COR-L47 (cell line): ENCODE measurements at places on chromosomes 1 and 21.
A peak's percentile ranks its signal among the peaks of the same experiment; 100 is the strongest.

DNA sequence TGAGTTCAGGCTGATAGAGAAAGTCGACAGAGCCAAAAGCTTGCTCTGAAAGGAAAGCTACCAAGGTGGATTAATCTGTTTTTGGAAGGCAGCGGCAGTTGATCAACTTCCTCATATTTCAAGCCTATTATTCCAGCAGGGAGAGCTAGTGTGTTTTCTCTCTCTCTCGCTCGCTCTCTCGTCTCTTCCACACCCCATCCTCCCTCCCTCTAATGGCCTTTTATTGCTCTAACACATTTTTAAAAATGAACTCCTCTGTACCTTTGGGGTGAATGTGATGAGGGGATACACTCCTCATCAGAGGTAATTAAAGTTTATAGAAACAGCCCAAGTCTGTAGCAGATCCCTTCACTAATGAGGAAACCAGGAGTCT lies 126.4 kb downstream of the CLIC6 start:
- DNase-seq = no peak

DNA sequence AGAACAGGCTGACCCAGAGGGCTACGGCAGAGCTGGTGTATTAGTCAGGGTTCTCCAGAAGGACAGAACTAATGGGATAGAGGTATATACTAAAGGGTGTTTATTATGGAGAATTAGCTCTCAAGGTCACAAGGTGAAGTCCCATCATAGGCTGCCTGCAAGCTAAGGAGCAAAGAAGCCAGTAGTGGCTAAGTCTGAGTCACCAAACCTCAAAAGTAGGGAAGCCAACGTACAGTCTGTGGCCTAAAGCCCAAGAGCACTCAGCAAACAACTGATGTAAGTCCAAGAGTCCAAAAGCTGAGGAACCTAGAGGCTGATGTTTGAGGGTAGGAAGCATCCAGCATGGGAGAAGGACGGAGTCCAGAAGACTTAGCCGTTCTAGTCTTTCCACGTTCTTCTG lies 179.2 kb downstream of the BACH1 start:
- no peak for DNase-seq

DNA sequence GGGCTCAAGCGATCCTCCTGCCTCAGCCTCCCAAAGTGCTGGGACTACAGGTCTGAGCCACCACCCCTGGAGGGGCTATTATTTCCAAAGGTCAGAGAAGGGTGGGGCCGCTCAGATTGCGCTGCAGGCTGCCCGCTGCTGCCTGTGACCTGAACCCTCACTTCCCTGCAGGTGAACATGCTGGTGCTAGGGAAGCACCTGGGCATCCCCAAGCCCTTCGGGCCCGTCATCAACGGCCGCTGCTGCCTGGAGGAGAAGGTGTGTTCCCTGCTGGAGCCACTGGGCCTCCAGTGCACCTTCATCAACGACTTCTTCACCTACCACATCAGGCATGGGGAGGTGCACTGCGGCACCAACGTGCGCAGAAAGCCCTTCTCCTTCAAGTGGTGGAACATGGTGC lies 8.6 kb upstream of the PADI6 start:
- no peak for DNase-seq

DNA sequence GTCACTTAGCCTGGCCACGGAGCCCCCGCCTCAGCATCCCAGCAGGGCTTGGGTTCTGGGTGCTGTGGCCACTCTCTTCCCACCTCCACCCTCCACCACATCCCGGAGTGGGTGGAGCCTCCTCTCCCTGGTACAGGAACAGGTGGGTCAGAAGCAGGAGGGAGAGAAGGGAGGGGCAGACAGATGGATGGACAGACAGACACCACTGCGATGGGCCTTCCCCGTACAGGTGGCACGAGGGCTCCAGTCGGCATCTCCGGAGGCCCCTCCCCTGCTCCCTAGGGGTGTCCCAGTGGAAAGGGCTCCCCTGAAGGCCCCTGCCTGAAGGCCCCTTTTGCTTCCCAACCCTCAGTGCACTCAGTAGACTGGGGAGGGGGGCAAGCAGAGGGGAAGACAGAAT lies 96.9 kb upstream of the TARDBP start:
- no peak for DNase-seq

- DNase-seq = no peak
These were observed 76.0 kb downstream of the RPS6KC1 start for GRCh38 chr1:213127074-213127473.

DNA sequence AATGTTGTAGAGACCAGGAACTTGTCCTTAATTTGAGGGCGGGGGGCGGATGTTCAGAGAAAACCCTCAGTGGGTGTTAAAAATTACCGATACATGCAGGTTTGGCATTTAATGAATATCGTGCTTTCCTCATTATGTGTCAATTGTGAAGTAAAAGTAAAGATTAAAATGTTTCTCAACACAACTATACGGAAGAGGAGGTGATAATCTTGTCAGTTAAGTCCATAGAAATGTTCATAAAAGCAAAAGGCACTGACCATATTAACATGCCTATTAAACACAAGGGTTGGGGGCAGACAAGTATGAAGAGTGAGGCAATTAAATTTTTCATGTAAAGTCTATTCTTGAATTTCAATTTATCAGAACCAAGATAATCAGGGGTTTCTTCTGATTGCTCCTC lies 1.3 kb downstream of the BRINP3 start:
- no peak for DNase-seq

DNA sequence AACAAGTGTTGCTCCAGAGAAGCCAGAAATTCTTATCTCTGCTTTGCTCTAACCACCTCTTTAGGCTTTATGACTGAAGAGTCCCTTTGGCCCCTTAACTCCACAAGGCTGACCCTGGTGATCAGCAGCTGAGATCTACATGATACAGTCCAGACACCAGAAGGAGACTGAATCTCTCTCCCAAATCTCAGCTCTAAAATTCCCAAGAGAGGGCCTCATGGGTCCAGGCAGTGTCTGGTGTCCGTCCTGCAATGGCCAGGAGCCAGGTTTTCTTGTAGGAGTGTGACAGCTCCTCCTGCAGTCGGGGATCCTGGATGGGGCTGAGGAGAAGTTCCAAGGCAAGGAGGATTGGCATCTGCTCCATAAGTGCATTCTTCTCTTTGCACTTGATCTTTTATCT lies 35.3 kb downstream of the L1TD1 start:
- DNase-seq = no peak

DNA sequence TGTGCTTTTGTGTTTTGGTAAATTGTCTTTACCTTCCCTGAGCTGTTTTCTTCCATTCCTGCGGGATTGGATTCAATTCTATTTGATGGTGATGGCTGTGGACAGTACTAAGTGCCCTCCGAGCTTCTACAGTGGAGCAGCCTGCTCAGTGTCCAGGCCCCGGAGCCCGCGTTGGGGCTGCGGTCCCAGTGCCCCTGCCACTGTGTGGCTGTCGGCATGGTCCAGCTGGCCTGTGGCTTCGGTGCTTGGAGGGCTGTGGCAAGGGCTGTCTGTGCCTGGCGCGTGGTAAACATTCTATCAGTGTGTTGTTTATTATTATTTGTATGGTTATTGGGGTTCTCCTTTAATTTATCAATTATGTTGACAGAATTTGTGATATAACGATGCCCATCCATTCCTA lies 109.1 kb upstream of the COL6A1 start:
- DNase-seq = no peak

- no peak for DNase-seq
These were observed 34.5 kb upstream of the CSF3R start for GRCh38 chr1:36517011-36517771.

DNA sequence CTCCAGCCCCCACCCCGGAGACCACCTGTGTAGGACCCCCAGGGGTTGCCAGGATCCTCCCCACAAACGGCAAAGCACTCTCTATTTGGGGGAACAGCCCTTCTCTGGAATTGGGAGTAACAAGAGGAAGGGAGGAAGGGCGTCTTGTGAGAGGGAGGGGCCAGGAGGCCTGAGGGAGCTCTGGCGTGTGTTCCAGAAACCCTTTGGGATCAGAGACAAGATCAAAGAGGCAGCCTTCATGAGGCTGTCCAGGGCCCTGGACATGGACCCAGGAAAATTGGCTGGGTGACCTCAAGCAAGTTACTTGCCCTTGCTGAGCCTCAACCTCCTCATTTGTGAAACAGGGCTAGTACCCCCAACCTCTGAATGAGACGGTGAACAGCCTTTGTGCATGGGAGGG lies 18.1 kb upstream of the ECE1 start:
- no peak for DNase-seq

GRCh38 chr1:228750915-228751314 lies 15.6 kb downstream of the RHOU start:
- DNase-seq = no peak

DNA sequence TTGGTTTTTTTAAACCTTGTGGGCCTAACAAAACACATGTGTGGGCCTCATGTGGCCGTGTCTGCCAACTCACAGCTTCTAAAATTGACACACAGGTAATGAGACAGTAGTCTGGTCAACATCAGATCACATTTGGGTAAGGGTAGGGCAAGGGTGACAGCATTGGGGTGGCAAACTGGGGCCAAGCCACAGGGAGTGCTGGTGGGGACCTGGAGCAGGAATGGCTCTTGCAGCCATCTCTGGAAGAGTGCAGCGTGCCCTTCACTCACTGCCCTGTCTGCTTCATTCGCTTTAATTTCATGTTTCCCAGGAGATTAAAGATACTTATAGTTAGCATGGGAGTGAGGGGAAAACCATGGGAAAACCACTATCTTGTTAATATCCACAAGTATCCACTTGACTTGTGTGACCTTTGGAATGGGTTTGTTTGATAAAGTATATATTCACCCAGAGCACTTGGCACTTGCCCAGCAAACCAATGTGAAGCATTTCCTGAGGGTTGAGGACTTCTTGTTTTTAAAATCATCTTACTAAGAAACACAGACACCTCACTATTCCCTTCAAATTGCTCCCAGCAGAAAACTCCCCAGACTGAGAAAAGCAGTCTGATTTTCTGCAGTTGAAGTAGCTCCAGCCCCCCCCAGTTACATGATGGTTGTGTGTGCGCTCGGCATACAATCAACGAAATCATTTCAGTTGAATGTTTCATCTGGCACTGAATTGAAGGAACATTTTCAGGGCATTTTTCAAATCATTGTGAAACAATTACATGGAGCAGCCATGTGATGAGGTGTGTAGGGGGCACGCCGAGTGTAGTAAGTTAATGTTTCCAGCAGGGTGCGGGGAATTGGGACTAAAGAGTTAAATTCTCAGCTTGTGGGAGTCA lies 175.7 kb downstream of the VPS13D start:
- DNase-seq = no peak

DNA sequence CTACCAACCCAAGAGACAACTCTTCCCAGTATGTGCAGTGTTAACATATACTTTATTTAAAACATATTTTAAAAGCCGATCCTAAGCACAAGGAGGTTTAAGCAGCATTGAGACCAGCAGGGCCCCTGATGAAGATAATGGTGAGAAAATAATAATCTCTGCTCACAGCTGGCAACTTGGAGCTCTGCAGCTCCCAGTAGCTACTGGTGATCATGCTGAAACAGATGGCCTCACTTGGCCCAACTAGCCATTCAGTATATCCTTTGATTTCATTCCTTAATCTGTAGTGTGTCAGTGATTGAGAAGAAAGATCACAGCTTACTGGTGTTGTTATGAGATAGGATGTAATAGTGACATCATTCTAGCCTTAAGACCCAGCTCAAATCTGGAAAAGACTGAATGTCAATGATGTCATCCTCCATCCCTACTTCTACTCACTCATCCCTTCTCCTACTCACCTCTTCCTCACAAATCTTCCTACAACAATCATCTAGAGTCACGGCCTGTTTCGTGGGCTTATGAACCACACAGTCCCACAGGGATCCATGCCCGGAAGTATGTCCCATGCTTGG lies 817.9 kb downstream of the PLA2G4A start:
- no peak for DNase-seq

GRCh38 chr1:38962113-38962512 lies 20.5 kb upstream of the RHBDL2 start:
- DNase-seq = no peak

DNA sequence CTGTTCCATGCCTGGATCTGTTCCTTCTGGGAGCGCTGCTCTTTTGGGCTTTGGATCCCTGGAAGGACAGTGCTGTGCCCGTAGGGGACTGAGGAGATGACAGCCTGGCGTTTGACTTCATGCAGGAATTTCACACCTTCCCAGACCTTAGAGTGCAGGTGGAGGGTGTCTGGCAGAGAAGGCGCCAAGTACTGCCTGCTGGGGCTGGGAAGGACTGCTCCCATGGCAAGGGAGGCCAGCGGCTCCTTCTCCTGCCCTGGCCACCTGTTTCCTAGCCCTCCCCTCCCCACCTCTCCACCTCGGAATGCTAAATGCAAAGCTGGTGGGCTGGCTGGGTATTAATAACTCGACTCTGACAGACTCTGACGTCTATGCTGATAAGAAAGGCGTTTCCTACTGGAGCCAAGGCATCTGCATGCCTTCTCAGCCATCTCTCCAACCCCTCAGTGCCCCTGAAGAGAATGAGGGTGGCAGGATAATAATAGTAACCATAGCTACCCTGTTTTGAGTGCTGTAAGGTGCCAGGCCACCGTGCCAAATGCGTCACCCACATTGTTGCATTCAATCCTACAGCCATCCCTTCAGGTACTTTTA lies 17.5 kb upstream of the PDIK1L start:
- DNase-seq = no peak

DNA sequence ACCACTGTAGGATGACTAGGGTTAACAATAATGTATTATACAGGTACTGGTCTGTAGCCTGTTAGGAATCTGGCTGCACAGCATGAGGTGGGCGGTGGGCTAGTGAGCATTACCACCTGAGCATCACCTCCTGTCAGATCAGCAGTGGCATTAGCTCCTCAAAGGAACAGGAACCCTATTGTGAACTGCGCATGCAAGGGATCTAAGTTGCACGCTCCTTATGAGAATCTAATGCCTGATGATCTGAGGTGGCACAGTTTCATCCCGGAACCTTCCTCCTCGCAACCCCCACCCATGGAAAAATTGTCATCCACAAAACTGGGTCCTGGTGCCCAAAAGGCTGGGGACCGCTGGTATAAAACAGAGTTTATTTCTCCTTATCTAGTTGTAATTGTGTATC lies 147.6 kb downstream of the FGGY start:
- no peak for DNase-seq

GRCh38 chr1:29180497-29181412 lies 945 bp downstream of the SRSF4 start:
- peak; percentile 52 for DNase-seq

DNA sequence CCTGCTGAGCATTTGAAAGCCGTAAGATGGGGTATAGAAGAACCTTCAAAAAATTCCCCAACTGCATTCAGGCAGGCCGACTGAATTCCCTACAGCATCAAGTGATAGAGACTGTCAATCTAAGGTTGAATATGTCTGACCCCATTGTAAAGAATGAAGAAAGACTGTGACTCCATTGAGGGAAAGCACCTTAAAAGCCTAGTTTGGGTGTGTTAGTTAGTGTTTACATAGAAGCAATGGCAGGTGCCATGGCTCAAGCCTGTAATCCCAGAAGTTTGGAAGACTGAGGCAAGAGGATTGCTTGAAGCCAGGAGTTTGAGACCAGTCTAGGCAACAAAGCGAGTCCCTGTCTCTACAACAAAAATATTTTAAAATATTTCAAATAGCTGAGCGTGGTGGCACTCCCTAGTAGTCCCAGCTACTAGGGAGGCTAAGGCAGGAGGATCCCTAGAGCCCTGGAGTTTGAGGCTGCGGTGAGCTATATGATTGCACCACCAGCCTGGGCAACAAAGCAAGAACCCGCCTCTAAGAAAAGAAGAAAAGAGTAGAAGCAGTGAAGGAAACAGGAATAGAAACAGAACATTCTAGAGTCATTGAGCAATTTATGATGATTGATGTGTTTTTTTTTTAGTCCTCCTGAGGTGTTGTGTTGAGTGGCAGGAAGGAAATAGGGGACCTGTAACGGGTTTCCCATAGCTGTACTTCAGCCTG lies 15.4 kb downstream of the POLR3GL start:
- DNase-seq = no peak
